ENCODE measurements at places on chromosomes 3 and 15.

- DNase-seq, result no peak
Measured at GRCh38 chr3:140508550-140508949, 169.3 kb upstream of the TRIM42 start.

GRCh38 chr3:66138336-66139313 is 82.2 kb upstream of the SLC25A26 start:
- no peak for DNase-seq

DNA sequence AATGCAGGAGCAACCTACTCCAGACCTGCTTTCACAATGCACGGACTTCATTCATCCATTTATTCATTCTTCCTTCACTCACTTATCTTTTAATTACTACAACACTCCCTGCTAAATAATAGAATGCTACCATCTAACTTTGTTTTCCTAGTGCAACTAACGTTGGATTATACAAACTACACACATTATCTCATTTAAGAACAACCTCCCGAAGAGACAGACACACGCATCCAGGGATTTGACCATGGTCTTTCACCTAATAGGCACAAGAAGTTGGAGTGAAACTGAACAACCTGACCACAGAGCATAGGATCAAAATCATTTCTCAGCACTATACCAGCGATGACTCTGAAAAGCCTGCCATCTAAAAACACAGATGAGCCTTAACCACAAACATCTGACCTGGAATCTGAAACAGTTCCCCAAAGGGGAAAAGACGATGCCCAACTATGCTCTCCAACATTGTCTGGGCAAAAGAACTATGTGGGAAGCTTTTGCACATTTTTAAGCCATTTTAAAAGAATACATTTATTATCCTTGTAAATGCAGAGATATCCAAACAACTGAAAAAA is 21.0 kb downstream of the ZNF385D start:
- DNase-seq, result no peak

GRCh38 chr3:108093616-108094015 is 2.8 kb upstream of the CD47 start:
- DNase-seq, result no peak

GRCh38 chr3:107579371-107579770 is 56.6 kb downstream of the BBX start:
- no peak for DNase-seq

DNA sequence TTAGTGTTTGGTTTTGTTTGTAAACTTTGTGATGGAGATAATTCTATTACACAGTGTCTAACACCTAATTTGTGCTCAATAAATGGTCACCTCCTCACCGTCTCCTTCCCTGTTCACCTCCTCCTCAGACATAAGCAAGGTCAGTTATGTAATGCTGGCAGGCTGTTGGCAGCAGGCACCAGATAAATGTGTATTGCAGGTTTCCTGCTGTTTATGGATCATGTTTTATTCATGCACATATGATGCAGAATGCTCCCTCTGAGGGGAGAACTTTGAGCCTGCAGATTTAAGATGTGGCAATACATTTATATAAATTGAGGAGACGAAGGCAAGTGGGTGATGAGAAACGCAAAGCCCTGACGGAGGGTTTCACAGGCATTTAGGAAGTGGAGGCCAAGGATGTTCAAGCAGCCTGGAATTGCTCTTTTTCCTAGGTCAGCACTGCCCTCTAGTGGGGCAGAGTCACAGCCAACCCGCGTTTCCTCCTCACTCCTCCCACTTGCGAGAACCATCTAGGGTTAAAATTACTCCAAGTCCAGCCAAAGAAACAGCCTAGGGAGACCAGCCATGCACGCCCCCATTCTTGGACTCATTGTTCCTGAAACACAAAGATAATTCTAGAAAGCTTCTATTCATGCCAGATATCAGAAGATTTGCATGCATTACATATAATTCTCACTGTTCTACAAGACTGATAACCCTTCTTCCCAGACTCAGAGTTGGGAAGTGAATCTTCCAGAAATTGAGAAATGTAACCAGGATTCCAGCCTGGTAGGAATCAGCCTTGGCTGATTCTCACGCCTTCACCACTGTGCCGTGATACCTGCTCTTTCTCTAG is 228.7 kb downstream of the SLCO3A1 start:
- peak; percentile 34 for DNase-seq

DNA sequence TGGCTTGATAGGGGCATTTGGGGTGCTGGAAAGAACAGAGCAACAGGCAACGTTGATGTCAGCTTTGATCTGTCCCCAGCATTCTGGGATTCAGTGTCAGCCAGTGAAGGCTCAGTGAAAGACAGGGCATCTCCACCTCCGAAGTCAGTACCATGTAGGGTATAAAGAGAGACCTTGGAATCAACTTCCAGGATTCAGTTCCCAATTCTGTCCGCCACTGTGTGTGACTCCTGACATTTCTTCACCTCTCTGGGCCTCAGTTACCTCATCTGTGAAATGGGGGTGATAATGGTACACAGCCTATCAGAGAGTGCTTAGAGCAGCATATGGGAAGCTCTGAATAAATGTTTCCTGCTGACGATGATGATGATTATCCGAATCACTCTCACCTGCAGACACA is 55.6 kb upstream of the FLNB start:
- no peak for DNase-seq

GRCh38 chr15:101441696-101442095 is 47.8 kb downstream of the PCSK6 start:
- DNase-seq, result no peak

DNA sequence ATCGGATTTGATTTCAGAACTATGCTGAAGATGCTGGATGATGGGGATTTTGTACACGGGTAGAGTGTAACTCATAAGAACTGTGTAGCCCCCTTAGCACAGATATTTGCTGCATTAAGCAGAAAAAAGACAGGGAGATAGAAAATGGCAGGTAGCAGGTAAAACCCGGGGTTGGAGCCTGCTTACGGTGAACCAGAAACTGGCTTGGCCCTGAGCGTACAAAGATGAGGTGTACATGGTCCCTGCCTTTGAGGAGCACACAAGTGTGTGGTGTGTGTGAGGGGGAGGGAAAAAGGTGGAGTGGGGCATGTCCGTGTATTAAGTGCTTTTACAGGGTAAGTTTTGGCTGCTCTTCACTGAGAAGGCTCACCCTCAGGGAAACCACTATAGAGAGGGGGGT is 3.5 kb downstream of the LPP start:
- DNase-seq, result no peak

- DNase-seq, result no peak
Measured at GRCh38 chr3:152738656-152739055, 96.3 kb upstream of the P2RY1 start.

- no peak for DNase-seq
Measured at GRCh38 chr15:51180011-51180410, 85.3 kb upstream of the TNFAIP8L3 start.

- DNase-seq, result no peak
Measured at GRCh38 chr3:179233043-179233442, 17.9 kb downstream of the KCNMB3 start.

DNA sequence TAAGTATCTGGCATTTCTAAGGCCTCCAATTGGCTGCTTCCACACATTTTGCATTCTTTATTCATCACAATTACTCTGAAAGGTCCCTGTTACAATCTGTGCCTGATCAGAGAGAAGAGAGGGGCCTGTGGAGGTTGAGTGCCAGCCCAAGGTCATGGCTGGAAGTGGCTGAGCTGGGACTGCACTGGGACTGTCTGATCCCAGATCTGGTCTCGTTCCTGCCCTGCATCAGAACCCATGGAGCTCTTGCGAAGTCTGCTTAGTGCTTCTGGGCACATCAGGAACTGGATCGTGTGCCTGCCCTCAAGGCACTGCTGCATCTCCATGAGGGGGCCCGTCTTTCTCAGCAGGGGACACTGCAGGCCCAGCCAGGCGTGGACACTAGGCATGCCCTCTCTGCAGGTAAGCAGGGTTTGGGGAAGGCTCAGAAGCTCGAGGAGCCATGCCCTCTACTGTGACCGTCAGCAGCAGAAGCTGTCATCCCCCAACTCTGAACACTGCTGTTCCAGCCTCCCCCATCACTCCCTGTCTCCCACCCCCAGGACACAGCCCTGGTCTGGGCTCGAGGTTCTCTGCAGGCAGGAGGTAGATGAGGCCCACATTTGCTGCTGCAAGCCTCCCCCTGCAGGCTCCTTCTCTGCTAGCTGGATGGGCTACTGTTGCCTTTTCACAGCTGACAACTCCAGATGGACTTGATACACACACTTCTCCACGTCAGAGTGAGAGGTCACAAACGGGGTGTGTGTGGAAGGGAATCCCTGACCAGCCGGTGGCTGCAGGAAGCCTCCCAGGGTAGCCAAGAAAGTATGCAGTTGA is 96.5 kb upstream of the PRR23E start:
- DNase-seq, result no peak

GRCh38 chr3:8371085-8371551 is 130.5 kb upstream of the LMCD1 start:
- no peak for DNase-seq

DNA sequence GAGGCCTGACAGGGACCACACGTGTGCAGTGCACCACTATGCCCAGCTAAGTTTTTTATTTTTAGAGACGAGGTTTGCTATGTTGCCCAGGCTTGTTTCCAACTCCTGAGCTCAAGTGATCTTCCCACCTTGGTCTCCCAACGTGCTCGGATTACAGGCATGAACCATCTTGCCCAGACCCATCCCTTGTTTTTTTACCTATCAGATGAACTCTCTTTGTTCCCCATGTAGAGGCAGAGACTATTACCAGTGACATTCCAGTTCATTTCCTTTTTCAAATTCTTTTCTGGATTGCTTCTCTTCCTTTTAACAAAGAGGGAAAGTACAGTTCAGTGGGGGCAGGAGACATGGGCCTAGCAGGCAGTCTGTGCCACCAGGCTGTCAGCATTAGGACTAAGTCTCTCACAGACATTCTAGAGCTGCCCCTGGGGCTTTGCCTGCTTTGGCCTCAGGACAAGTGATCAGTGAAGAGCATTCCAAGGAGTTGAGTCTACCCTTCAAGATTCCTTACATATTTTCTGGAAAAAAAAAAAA is 103.5 kb upstream of the SLC7A14 start:
- peak; percentile 93 for DNase-seq

DNA sequence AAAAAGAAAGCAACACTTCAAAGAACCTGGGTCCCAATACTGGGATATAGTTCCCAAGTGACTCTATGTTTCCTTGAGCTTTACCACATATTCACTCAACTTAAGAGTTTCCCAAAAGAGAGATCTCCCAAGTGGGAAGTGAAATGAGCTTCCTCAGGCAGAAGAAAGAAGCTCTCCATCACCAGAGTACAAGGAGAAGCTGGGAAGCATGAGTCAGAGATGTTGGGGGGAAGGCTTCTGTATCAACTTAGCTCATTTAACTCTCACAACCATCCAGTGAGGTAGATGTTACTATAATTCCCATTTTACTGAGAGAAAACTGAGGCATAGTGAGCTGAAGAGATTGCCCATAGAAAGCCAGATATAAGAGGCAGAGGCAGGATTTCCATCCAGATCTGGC is 47.0 kb upstream of the TRIM42 start:
- no peak for DNase-seq

GRCh38 chr3:72720566-72720965 is 127.7 kb downstream of the SHQ1 start:
- DNase-seq, result no peak

- DNase-seq, result no peak
Measured at GRCh38 chr3:21543380-21544075, 207.5 kb downstream of the ZNF385D start.

- no peak for DNase-seq
Measured at GRCh38 chr3:173733029-173733652, 335.6 kb downstream of the NLGN1 start.

DNA sequence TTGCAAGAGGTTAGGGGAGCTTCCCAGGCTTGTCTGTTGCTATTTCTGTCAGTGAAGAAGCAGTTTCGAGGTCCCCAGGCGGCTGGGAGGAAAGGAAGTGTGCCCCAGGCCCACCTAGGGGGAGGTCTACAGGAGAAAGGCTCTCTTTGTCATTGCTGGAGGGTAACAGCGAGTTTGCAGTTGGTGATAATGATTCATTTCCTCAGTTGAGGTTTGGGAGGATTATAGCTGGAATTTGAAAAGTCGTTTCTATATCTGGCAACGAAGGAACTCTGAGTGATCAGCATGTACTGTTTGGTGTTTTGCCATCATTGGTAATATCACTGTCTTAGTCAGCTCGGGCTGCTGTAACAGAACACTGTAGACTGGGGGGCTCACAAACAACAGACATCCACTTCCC is 65.5 kb upstream of the UBE3A start:
- peak; percentile 71 for DNase-seq

- no peak for DNase-seq
Measured at GRCh38 chr3:13172644-13173013, 99.4 kb upstream of the IQSEC1 start.

DNA sequence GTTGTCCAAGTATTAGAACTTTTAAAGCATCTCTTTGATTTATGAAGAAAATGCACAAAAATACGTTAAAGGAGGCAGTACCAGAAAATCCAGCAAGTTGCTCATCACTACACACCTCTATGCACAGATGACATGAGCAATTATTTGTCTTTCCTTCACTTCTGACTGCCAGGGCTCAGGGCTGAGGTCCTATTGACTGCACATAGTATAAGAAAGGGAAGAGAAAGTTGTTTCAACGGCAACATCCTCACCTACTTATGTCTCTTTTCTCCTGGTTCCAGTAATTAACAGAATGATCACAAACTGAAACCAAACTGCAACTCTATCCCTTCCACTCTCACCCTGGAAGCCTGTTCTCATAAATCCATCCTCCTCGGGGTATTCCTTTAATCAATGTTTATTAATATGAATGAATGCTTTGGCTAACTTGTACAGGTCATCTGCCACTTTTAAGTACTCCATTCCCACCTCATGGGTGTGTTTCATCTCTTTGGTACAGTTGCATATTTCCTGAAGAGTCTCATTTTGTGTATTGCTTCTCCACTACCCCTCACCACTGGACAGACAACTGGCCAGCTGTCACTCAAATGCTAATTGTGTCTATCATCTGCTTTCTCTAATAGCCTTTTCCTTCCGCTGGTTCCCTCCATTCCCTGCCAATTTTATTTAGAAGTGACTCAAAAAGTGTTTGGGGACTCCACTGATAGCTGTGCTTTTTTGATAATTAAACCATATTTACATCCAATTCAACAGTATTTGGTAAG is 34.5 kb downstream of the RAB27A start:
- DNase-seq, result no peak

GRCh38 chr15:94246016-94246415 is 14.7 kb downstream of the MCTP2 start:
- DNase-seq, result no peak

GRCh38 chr3:15629860-15630597 is 28.5 kb downstream of the BTD start:
- no peak for DNase-seq

DNA sequence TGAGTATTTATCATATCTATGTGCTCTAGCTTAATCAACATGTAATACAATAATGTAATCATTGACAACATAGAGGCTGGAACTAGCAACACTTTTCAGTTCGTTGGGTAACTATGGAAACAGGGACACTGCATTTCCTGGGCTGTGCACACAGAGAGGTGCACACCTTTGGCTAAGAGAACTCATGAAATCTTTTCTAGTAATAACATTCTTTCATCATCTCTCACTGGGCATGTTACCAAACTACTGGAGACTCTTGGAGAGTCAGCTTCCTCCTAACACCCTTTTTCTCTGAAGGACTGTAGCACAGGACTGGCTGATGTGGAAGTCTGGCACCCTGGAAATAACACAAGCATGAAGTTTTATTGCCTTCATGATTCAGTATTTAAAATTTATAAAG is 135.6 kb downstream of the KCNMB2 start:
- no peak for DNase-seq

All from retinal pigment epithelial cell (primary cell).